ENCODE measurements at places on chromosomes 7 and 10.

GRCh38 chr7:84043661-84044191 is 150.9 kb downstream of the SEMA3A start:
- DNase-seq: no peak

DNA sequence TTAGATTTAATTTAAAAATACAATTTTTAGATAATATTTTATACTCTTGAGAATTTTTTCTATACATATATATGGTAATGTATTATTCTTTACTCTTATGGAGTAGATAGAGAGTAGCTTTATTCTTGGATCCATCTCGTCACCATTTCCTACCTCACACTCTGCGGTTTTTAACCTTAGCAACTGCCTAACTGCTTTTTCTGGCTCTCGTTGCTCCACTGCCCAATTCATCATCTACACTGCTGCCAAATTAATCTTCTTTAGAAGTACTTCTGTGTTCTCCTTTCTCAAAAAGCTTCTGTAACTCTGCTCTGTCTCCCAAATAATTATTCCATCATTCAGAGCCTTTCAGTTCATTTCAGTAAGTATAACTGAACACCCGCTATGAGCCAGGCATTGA is 35.3 kb downstream of the CAPZA2 start:
- peak; percentile 36 for DNase-seq

DNA sequence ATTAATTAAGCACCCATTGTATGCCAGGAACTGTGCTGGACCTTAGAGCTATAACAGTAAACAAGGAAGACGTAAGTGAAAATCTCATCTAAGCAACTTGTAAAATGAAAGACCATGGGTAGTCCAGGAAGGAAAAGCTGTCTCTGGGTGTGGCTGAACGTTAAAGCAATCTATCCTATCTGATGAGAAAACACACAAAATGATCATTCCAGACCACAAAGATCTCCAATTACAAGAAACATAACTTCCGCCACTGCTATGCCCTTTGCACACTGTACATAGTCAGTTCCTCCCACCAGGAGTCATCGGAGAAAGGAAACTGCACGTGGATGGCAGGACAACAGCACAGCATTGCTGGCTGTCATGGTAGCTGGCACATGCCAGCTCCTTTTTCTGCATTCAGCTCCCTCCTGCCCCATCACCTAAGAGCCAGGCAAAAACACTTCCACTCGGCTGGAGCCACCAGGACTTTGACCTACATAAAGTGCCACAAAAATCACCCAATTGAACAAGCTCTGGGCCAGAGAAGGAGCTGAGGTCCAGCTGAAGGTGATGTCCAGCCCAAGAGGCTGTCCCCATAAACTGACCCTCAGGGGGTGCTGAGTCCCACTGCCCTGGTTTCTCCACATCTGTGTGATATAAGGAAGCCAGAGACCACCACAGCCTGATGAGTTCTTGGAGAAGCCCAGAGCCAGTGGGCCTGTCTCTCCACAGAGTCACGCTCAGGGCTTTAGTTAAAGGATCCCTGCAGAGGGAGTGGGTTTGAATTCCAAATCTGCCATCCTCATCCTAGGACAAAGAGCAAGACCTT is 56.4 kb downstream of the STEAP1B start:
- no peak for DNase-seq

GRCh38 chr10:3853547-3854303 is 68.7 kb upstream of the KLF6 start:
- DNase-seq: no peak

- DNase-seq: peak; percentile 39
These were observed 431.2 kb upstream of the IGFBP3 start for GRCh38 chr7:46352004-46352954.

GRCh38 chr7:137890449-137890921 is 43.7 kb upstream of the DGKI start:
- no peak for DNase-seq

GRCh38 chr7:117603627-117604026 is 123.8 kb downstream of the CFTR start:
- DNase-seq: no peak

- DNase-seq: no peak
These were observed 20.4 kb downstream of the PPP2R2D start for GRCh38 chr10:131921184-131921583.

- DNase-seq: no peak
These were observed 123.2 kb downstream of the DNAJB6 start for GRCh38 chr7:157459966-157460365.

GRCh38 chr7:85184599-85185423 is 2.0 kb downstream of the SEMA3D start:
- DNase-seq: no peak

GRCh38 chr10:69387500-69387899 is 29.2 kb downstream of the TACR2 start:
- DNase-seq: no peak

DNA sequence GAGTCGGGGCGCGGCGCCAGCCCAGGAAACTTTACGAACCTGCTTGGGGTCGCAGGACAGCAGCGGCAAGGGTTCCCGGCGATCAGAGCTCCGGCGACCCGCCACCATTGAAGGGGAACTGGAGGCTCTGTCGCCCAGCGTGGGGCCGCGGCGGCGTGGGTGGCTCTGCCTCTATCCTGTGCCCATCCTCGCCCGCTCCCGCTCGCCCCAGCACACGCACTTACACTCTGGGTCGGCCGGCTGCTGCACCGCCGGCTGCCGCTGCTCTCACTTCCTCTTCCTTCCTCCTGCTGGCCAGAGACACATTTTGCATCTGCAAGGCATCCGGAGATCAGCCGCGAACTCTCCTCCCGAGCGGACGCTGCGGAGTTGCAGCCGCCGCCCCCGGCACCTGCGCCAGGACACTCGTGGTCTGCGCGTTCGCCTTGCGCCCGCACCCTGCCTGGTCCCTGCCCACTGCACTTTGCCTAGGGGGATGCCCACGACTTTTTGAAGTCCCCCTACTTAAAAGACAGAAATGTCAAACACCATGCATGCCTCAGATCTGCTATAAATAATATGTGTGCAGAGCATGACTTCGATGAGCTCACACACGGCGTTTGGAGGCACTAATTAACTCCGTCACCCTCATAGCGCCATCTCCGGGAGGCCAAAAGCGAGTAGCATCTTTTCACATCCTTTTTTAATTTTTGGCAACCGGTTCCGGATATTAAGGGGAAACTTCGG is at the start of gene ELMO1:
TSS of gene ELMO1 (minus strand) at position 229 of the 726 bp plus-strand sequence. CDS start 106,174 bp downstream, outside the sequence.
- DNase-seq: peak; percentile 79

GRCh38 chr7:139180700-139181311 is 50.2 kb upstream of the UBN2 start:
- no peak for DNase-seq

DNA sequence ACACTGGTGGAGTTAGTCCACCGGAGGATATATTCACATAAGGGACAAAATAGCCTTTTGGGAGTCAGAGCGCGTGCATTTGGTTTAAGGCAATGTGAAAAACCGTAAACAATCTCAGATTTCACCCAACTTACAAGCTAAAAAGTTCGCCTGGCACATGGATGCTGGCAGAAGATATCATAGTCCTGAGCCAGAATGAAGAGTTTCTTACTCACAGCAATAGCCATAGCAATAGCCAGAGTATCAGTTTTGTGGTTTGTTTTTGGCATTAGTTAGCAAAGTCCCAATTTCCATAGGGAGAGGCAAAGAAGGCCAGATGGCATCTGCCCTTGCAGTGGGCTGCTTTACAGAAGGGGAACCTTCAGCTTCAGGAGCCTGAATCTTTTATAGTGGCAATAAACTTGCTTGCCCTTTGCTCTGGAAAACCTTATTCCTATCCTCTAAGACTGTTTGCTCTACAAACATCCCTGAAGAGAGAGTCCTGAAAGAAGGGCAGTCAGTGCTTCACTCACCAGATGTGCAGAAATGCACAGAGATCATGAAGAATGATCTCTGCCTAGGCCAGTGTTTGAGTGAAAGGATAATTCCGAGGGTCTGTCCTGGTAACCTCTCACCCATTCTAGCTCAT is 28.7 kb upstream of the RSBN1L start:
- no peak for DNase-seq

DNA sequence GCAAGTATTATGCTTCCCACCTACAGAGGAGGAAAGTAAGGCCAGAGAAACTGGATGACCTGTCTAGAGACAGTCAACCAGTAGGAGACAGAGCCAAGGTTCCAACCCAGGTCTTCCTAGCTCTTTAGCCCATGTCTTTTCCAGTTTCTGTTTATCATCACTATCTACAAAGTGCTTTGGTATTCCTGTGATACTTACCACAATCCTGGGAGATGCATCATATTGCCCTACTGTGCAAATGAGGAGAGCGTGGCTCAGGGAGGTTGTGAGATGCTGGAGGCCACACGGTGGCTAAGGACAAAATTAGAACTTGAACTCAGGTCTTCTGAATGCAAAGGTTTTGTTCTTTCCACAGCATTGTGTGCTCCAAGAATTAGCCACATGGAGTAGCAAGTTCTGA is 11.2 kb upstream of the PLEKHA1 start:
- no peak for DNase-seq

DNA sequence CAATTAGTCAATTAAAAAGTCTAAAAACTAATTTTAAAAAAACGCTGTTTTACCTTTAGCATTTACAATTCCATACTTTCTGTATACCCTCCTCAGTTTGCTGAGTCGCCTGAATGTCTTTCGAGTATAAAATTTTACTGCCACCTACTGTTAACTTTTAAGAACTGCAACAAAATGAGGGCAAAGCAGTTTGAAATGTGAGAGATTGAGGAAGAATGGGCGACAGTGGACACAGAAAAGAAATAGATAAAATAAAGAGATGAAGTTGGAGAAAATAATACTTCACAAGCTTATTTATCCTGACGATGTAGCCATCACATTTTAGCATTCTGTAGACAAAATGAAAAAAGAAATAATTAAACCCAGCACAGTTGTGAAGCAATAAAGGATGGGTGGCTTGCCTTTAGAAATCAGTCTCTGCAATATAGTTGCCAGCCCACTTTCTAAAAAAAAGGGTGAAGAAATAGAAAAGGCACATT is 110.8 kb upstream of the PTN start:
- DNase-seq: peak; percentile 74

- no peak for DNase-seq
These were observed 38.9 kb downstream of the CCAR1 start for GRCh38 chr10:68759967-68760366.

- DNase-seq: no peak
These were observed 173.4 kb downstream of the ZMYND11 start for GRCh38 chr10:308572-309085.

DNA sequence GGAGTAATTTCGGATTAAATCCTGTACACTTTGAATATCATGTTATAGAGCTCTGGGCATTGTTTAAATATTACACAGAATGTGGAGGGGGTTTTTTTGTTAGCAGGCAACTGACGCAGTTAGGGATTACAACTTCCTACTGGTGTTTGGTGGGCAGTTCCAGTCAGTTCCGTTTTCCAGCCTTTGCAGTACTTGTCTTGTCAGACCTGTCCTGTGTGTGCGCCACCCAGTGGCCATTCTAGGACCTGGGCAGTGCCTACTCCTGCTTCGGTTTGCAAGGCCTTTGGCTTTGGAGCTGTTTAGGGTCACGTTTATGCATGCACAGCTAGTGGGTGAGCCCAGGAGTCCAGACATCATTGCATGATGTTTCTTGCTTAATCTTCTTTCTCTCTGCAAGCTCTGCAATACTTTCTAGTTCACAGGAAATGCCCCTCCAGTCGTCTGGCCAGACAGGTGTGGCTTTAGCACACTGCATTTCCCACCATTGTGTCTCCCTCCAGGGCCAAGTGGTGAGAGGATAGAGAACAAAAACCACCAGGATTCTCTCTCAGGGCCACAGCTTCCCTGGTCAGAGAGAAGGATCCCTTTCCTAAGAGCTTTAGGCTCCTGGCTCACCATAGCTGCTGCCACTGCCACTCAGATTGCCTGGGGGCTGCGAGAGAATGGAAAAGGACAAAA is 96.5 kb upstream of the TARP start:
- peak; percentile 89 for DNase-seq

GRCh38 chr7:121107923-121108498 is 119.5 kb downstream of the CPED1 start:
- DNase-seq: peak; percentile 81

DNA sequence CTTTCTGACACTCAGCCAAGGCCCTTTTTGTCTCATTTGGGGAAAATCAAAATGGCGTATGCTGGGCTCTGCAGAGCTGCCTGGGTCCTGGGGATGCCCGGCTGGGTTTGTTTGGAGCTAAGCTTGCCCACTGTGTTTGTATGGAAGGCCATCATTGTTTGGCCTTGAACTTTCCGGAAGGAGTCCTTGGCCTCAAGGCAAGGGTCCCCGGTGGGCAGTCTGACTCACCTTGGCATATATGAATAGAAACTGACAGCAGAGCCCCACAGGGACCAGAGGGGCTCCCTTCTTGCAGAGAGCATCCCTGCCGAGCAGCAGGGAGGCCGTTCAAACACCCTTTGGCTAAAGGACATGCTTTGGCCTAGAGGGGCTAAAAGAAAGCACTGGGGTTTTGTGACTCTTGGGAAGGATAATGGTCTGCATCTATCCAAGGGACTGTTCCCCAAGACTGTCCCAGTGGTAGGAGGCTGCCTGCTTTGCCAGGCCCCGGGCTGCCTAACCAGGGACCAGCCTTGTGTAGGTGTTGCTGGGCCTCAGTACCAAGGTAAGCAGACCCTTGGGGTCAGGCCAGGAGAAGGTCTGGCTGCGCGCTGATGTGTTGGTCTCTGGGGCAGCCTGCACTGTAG is 15.0 kb downstream of the SLC18A2 start:
- no peak for DNase-seq
